ENCODE measurements at places on chromosomes 3 and 15.
A peak's percentile ranks its signal among the peaks of the same experiment; 100 is the strongest.

GRCh38 chr3:186333256-186333655 lies 28.8 kb downstream of the DGKG start:
- DNase-seq = no peak

- no peak for DNase-seq
Measured at GRCh38 chr3:66971245-66971644, 26.9 kb upstream of the KBTBD8 start.

DNA sequence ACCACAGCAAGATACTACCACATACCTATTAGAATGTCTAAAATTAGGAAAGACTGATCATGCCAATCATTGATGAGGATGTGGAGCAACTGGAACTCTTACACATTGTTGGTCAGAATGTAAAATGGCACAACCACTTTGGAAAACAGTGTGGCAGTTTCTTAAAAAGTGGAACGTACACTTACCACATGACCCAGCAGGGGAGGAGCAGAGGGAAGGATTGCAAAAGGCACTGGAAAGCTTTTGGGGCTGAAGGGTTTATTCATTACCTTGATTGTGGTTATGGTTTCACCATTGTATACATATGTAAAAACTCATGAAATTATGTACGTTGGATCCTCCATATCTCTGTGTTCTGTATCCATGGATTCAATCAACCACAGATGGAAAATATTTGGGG lies 3.3 kb upstream of the EHD4 start:
- no peak for DNase-seq

DNA sequence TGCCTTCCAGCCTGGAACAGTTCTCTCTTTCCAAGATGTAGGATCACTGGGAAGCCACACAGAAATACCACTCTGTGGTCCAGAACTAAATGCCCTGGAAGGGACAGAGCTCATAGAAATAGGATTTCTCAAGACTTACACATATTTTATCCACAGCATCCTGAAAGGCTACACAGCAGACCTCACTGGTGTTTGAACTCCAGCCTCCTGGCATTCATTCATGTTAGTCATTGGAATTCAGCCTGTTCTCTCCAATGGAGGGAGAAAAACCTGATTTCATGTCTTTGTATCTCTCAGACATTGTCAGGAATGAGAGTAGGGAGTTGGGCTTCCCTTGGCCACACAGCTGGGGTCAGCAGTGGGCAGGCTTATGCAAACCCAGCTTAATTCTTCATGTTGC lies 121.1 kb upstream of the PPP2R3A start:
- DNase-seq = no peak

- no peak for DNase-seq
Measured at GRCh38 chr3:64756398-64756986, 68.7 kb upstream of the ADAMTS9 start.

DNA sequence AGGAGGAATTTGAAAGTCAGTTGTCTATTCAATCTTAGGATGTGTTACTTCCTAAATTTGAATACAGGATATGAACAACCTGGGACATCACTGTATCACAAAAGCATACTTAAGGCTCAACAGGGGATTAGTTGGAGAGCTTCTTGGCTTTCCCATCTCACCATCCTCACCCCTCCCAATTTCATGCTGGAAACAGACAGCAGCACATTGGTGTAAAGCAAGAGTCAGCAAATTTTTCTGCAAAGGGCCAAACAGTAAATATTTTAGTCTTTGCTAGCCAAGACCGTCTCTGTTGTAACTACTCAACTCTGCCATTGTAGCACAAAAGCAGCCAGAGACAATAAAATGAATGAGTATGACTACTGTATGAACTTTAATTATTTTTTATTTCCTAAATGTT lies 94.9 kb downstream of the ERC2 start:
- DNase-seq = no peak

DNA sequence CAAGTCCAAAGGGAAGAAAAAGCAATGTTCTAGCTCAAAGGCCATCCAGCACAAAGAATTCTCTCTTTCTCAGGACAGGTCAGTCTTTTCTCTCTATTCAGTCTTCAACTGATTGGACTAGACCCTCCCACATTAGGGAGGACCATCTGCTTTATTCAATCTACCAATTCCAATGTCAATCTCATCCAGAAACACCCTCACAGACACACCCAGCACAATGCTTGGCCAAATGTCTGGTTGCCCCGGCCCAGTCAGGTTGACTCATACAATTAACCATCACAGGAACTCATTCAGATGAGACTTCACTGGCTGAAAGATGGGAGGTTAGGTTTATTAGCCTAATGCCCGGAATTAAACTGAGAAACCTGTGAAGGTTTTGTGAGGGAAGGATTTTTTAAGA lies 32.4 kb downstream of the ACAN start:
- DNase-seq = no peak

GRCh38 chr3:99645277-99646106 lies 7.1 kb downstream of the COL8A1 start:
- DNase-seq = no peak

DNA sequence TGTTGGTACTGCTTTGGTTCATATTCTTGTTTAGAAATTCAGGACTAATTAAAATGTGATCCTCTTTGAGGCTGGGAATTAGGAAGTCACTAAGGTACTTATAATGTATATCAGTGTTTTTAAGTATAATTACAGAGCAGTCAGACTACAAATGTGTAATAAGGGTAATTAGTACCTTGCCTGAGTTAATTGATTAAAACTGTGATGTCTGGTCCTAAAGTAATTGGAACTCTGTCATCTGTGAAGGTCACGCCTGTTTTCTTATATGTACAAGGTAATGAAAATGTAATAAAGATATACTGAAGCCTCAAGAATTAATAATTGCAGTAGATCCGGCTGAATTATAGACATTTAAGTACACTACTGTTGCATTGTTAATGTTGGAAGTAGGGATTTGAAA lies 32.8 kb downstream of the RIOX2 start:
- no peak for DNase-seq

DNA sequence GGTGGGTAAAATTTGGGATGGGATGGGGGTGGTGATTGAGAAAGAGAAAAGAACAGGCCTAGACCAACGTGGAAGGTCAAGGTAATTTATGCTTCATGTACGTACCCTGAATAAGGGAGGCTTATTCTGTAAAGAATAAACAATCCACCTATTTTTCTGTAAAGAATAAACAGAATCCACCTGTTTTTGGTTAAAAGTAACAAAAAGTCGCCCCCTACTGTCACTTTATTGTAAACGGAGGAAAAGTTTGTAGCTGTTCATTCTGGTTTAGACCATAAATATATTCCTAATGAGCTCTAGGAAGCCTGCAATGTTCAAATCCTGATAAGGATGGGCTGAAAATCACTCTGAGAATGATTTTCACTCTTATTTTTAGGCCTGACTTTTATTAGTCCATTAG lies 23.5 kb upstream of the SQOR start:
- no peak for DNase-seq

DNA sequence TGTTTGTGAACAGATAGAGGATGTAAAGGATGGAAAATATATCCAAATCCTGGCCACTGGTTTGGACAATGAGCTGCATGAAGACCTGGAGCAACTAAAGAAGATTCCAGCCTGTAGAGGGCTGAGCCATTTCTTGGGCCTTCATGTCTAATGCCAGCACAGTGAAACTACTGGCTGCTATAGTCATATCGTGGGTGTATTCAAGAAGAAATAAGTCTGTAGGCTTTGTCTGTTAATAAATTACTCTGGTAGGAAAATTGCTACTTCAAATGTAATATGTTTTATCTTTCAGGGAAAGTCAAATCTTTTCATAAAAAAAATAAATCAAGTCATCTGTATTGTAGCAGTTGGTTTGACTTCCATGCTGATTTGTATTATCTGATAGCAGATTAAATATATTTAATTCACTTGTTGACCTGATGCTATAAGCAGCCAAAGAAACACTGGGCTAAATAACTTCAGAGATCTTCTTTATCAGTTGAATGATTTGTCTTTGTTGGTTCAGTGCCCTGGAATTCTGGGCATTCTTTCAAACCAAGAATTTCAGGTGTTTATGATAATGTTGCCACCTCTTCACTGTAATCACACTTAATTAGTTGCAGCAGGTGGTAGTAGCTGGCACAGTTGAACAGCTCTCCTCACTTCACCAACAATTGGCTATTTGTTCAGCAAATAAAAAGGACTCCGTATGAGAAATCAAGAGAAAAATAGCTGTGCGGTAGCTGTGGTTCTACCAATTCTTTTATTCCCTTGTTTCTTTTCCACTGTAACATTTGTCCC lies 1109.5 kb downstream of the NSUN3 start:
- no peak for DNase-seq

DNA sequence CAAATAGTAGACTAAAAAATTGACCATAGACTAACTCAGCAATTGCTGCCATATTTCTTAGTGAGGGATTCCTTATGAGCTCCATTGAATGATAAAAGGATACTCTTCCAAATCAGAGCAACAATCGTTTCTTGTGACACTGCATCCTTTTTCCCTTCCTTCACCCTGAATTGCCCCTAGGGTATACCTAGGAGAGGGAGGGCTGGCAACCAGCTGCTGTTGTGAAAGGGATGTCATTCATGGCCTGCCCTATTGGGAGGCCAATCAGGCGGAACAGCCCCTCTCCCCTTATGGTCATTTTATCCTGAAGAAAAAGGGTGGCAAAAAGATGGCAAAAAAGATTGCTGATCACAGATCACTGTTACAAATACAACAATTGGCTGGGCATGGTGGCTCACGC lies 26.3 kb downstream of the B3GNT5 start:
- DNase-seq = no peak

DNA sequence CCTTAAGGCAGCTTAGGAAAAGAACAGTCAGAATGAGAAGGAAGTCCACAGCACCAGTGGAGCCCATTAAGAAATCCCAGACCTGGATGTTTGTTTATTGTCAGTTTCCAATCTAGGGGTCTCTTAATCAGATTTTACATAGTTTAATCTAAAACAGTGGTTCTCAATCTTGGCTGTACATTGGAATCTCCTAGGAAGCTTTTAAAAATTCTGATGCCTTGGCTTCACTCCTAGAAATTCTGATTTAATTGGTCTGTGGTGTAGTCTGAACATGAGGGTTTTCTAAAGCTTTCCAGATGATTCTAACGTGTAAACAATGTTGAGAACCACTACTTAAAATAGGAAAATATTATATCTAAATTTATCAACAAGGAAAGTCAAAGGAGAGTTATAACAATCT lies 56.6 kb upstream of the SPRED1 start:
- DNase-seq = no peak

DNA sequence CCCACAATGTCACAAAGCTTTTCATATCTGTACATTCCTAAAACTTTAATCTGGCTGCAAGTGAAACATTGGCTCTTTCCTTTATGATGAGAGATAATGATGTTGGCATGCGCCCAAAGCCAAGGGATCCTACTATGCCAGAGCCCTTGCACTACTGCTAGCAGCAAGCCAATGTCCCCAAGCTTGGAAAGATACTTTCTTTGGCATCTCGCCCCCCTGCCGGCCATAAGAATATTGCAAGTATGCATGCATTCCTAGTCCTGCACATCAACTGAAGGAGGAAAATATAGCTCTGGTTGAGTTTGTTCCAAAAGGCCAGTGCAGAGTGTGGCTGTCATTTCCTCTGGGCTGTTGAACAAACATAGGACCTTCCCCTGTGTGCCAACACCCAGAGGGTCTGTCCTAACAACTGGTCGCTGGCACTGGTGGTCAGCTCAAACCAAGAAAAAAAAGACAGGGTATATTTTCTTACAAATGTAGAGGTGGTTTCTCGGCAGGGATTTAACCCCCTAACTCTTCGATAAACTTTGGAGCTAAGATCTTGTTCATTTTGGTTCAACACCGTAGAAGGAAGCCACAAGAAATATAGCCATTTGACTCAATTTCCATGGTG lies 120.9 kb upstream of the ZBED2 start:
- DNase-seq = peak; percentile 42

GRCh38 chr15:98801234-98801561 lies 152.9 kb downstream of the IGF1R start:
- peak; percentile 28 for DNase-seq

- DNase-seq = no peak
Measured at GRCh38 chr3:69823743-69824142, 84.5 kb downstream of the MITF start.

DNA sequence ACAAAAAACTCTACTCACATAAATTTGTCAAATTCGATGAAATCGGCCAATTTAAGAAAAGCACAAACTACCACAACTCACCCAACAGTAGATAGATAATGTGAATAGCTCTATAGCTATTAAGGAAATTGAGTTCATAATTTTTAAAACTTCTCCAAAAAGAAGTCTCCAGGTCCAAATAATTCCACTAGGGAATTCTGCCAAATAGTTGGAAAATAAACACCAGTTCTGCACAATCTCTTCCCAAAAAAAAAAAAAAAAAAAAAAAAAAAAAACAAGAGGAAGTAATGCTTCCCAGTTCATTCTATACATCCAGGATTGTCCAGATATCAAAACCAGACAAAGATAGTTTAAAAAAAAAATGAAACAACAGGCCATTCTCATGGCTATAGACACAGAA lies 164.2 kb downstream of the POLR2M start:
- no peak for DNase-seq

DNA sequence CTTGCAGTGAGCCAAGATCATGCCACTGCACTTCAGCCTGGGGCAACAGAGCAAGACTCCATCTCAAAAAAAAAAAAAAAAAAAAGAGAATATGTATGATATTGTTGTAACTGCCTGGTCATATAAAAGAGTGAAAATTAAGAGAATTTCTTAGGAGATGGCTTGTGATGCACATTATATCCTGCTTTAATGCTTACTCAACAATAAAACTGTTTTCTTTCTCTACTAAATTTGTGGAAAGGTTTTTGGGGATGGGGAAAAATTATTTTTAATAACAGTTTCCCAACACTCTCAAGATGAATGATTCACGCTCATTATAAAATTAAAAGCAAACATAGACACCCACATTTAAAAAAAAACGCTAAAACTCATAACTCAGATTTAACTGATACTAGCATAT lies 1163.0 kb downstream of the SI start:
- no peak for DNase-seq

DNA sequence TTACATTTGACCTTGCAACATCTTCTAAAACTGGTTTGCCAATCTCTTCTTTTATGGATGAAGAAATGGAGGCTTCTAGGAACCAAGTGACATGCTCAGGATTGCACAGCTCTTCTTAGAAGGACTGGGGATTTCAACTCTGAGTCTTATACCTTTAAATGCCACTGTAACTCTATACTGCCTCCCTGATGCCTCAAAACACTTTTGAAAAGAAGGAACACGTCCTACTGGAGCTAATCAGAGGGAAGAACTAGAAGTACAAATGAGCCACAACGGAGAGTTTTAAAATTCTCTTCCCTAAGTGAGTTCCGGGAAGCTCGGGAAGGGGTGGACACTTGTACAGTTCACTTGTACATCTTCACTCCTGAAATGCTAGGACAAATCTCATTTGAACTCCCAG lies 949 bp upstream of the MITF start:
- DNase-seq = no peak

DNA sequence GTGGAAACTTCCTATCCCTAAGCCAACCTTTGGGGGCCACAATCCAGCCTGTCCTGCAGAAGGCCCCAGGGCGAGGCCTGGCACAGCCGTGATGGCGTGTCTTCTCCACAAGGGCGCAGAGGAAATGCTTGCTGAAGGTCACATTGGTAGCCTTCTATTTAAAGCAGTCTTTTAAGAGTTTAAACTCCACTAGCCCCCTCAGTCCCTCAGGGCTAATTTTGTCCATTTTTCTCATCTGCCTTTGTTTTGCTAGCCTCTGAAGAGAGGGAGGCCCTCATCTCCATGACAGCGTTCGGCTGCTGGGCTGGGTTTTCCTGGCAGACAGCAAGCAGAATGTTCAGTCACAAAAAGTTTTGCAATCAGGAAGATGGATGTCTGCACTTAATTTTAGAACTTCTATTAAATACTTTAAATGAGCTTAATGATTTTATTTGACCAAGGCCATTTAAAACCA lies 40.8 kb downstream of the RARB start:
- no peak for DNase-seq

Data from CD4-positive, alpha-beta T cell treated with Interleukin-6 for 4 hours (primary cell).